ENCODE measurements at places on chromosomes 5 and 9. TPM values are rescaled to one million over a fixed set of nuclear protein-coding genes. Genes with fewer than 3 reads are reported as not detected.

SMIM33 gene
- 0.01 TPM for polyA plus RNA-seq

- H3K4me1 ChIP-seq: peaks cover 3% of the 10 kb centered on the region
- DNase-seq: no peak
- H3K36me3 ChIP-seq: no peaks in the 10 kb centered on the region
- H3K27me3 ChIP-seq: no peaks in the 10 kb centered on the region
- H3K4me3 ChIP-seq: no peak overlapping the region
Observed at GRCh38 chr5:135234242-135234641, 164.8 kb downstream of the MACROH2A1 start.

- H3K36me3 ChIP-seq: no peaks in the 10 kb centered on the region
- H3K4me3 ChIP-seq: no peak overlapping the region
- no peak overlapping the region for H3K27ac ChIP-seq
- no peaks in the 10 kb centered on the region for H3K4me1 ChIP-seq
- peak; percentile 85 for DNase-seq
Observed at GRCh38 chr9:126781186-126782052, 23.4 kb upstream of the ZBTB43 start.

GRCh38 chr9:78032730-78033457 lies 1.3 kb upstream of the GNAQ start:
- no peaks in the 10 kb centered on the region for H3K27me3 ChIP-seq
- no peaks in the 10 kb centered on the region for H3K4me1 ChIP-seq
- peak overlapping the region; percentile 93 for H3K27ac ChIP-seq
- peak overlapping the region; percentile 70 for H3K4me3 ChIP-seq
- DNase-seq: peak; percentile 68

TEX48 gene
- polyA plus RNA-seq: not detected

- no peaks in the 10 kb centered on the region for H3K36me3 ChIP-seq
- no peak for DNase-seq
- H3K27ac ChIP-seq: no peak overlapping the region
- no peaks in the 10 kb centered on the region for H3K27me3 ChIP-seq
Observed at GRCh38 chr5:136026636-136027035, 2.2 kb upstream of the TGFBI start.

ZNF454 gene
- polyA plus RNA-seq: 3.1 TPM
